ENCODE measurements at places on chromosomes 16 and 17.

GRCh38 chr17:17849147-17849820 lies 12.5 kb upstream of the SREBF1 start:
- peak; percentile 89 for DNase-seq

DNA sequence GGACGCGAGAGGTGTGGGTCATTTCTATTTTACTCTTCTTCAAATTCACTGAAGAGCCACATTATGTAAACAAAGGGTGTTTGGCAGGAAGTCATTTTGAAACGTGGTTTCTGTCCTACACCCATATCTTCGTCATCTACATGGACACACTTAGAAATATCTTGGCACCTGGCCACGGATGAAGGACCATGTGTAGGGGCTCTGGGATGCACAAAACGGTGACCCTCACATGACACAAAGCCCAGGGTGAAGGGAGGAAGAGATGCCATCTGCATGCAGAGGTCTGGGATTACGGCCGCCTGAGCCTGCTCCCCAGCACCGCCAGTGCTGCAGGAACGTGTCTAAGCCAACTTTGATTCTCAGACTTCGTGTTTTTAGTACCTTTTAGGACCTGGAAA lies 130.2 kb upstream of the CHMP6 start:
- no peak for DNase-seq

GRCh38 chr17:67027031-67027628 lies 17.2 kb upstream of the CACNG1 start:
- no peak for DNase-seq

GRCh38 chr17:58985367-58985766 lies 121.3 kb downstream of the TRIM37 start:
- no peak for DNase-seq

- DNase-seq = no peak
Observed at GRCh38 chr17:79581324-79581932, 29.4 kb downstream of the RBFOX3 start.

GRCh38 chr17:81994593-81995462 lies 17.4 kb downstream of the ASPSCR1 start:
- DNase-seq = no peak

- no peak for DNase-seq
Observed at GRCh38 chr17:11446316-11446715, 152.0 kb upstream of the DNAH9 start.

GRCh38 chr17:37221865-37222264 lies 153.9 kb upstream of the C17orf78 start:
- DNase-seq = no peak

- DNase-seq = no peak
Observed at GRCh38 chr17:8438441-8438840, 2.8 kb downstream of the NDEL1 start.

GRCh38 chr16:72285728-72286127 lies 113.8 kb upstream of the PMFBP1 start:
- DNase-seq = no peak

DNA sequence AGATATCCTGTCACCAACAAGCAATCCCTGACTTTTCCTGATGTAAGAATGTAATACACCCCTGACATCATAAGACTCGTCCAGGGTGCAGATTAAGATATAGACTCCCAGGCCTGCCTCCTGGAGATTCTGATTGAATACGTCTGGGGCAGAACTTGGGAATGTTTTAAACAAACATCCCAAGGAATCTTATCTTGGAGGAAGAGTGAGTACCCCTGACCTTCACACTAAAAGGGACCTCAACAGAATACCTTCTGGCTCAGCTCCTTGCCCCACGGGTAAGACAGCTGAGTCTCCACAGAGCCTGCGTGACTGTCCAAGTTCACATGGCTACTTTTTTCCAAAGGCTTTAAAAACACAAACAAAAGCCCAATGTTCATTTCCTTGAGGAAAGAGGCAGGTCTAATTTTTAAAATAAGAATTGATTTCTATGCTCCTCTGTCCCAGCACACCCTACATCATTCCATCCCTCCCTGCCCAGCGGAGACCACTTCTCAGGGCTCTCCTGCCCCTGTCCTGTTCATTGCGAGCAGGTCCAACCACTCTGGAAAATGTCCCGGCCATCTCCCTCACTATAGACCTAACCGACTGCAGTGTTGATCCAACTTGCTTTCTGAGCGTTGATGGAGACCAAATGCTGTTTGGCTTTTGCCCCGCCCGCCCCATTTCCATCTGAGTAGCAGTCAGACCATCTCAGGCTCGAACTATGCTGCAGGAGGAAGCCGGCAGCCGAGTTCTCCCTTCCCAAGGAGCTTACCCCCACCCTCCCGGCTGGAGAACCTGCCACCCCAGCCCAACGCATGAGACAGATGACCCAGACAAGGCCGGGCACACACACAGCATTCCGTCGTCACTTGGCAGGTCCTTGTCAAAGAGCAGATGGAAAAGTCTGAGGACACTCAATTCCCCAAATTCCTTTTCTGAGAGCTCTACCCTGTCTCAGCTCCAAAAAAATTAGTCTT lies 44.1 kb upstream of the MYH10 start:
- no peak for DNase-seq

GRCh38 chr17:42067371-42068091 lies 17.1 kb upstream of the C17orf113 start:
- peak; percentile 87 for DNase-seq

- DNase-seq = peak; percentile 42
Observed at GRCh38 chr17:17774009-17774881, 62.5 kb downstream of the SREBF1 start.

DNA sequence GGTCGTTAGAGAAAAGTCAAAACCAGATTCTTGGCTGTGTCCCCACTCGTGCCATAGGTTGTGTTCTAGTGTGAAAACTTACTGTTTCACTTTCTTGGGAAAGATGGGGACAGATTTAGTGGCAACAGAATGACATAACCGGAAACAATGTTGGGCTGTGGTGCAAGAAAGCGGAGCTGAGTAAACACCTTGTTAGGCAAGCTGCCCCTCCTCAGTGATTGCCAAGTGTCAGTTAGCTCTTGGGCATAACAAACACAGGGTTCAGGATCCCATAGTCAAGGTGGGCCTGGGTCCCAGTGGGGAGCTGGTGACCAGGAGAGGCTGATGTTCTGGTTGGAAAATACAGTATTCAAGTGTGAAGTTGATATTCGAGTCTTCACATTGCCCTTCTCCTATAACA lies 15.4 kb downstream of the UBN1 start:
- DNase-seq = no peak

DNA sequence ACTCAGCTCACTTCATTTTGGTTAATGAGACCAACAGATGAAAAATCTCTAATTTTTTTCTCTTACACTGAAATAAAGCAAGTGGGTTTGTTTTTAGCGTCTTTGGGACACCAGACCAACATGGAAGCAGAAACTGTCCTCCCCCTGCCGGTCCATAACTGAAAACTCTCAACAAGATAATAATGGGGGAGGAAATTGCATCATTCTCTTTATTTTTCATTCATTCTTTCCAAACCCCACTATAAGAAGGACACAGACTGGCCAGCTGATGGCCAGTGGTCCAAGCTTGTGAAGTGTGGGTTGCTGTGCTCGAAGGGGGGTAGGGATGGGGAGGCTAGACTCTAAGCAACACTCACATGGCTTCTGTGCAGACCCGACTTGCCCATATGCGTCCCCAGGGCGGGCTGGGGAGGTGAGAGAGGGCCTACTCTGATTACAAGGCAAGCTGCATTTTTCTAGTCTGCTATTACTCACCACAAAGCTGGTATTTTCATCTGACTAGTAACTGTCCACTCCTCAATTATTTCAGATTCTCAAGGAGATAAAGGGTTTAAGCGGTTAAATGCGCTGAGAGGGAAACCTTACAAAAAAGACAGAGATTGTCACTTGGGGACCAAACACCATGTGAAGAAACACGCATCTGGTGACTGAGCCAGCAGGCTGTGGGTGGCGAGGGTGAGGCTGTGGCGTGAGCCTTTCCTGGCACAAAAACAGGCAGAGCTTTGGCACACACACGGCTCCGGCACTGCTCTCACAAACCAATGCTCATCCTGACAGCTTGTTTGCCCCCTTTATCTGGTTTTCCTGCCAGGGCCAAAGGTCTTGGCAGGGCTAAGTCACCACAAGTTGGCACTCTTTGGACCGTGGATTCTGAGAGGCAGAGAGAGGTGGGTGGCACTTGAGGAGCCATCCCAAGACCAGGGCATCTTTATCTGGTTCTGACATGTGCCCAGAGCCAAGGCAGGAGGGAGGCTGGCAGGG lies 38.2 kb downstream of the MARF1 start:
- no peak for DNase-seq

- no peak for DNase-seq
Observed at GRCh38 chr17:77826132-77826873, 132.2 kb upstream of the TNRC6C start.

GRCh38 chr17:73267648-73268537 lies 6.2 kb upstream of the CPSF4L start:
- DNase-seq = no peak

DNA sequence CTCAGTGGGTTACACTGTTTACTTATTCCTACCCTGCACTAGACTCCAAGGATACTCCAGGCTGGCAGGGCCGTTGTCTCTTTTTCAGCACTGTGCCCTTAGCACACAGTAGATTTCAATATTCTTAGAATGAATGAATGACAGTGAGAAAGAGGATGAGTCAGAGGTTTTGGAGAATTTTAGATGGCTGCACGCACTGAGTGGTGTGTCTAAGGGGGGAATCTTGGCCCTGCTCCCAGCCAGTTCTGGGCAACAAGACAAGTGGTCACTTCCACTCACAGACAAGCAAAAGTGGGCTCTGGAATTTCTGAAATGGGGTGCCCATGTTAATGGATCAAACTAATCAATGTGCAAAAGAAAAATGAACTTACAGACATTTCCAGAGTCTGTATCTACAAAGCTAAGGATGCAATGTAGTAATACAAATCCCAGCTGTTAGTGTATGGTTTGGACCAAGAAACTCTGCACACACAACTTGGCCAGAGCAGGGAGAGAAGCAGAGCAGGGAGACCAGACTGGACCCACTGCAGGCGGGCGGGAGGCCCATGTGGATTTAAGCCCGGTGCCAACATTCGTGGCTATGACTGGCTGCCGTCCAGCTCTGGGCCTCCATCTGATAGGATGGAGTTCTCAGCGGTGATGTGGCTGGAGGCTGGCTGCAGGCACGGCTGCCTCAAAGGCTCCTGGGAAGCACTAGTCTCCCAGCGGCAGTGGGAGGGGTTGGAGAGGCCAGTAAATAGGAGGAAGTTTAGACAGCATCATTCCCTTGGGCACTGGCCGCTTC lies 95.6 kb upstream of the CDYL2 start:
- no peak for DNase-seq

DNA sequence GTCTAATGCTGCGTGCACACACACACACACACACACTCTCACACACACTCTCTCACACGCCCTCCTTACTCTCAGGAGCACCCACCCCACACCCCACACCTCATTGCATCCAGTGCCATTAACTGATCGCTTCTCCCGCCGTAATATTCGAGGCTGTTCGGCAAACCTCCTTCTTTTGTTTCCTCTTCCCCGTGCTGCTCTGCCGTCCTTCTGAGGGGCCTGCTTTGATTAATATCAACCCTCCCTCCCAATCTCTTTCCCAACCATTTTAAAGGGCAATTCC lies 156.2 kb upstream of the TNRC6C start:
- DNase-seq = no peak

GRCh38 chr16:58537124-58537906 lies 22.0 kb downstream of the SETD6 start:
- no peak for DNase-seq

DNA sequence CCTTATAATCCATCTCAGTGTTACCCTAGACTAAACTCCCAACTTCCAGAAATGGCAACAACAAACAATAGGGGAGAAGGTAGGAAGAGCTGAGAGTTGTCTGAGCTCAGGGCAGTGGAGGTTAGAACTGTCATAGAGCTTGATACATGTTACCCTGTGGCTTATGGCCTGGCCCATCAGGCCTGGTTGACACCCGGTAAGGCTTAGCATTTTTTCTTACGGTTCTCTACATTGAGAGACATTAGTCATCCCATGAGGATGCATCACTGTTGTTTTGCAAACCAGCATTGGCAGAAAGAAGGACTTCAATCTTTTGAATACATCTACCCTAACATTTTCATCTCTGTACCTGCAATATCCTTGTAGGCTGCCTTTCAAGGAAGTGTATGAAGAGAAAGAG lies 226.6 kb downstream of the PHKB start:
- DNase-seq = no peak

GRCh38 chr17:9298135-9298534 lies 276.8 kb downstream of the NTN1 start:
- DNase-seq = no peak

- DNase-seq = peak; percentile 91
Observed at GRCh38 chr16:31700530-31701388, 172.8 kb upstream of the ZNF267 start.

GRCh38 chr17:83062818-83063671 lies 16.4 kb upstream of the METRNL start:
- no peak for DNase-seq

DNA sequence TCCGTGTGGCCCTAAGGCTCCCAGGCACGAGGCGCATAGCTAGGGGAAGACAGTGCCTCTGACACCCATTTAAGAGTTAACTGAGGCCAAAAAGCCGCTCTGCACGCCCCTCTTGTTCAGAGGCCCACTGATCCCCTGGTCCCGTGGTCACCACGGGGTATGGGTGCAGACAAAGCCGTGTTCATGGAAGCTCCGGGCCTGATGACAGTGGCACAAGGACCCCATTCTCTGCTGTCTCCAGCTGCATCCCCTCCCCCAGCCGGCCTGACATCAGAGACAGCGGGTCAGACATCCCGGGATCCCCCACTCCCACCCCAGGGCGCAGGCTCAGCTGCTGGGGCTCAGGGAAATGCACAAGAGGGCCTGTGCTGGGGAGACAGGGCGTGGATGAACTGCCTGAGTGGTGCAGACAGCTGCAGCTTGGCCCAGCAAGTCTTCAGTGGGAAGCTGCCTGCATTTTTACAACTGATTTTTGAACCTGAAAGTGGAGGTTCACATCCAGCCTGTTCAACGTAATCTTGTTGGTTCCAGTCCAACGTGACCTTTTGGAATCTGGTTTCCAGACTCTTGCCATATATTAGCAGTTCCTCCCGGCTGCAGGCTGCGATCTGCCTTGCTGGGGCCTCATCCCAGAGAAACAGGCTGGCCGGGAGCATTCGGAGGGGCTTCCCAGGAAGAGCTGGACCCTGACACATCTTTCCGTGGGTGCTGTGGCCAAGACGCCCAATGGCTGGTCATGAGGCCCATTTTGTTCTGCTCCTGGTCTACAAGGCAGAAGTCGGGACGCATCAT lies 9.7 kb upstream of the BAHCC1 start:
- no peak for DNase-seq

GRCh38 chr17:38724337-38724988 lies 5.7 kb upstream of the CISD3 start:
- no peak for DNase-seq

- no peak for DNase-seq
Observed at GRCh38 chr16:54335230-54335629, 48.6 kb upstream of the IRX3 start.

DNA sequence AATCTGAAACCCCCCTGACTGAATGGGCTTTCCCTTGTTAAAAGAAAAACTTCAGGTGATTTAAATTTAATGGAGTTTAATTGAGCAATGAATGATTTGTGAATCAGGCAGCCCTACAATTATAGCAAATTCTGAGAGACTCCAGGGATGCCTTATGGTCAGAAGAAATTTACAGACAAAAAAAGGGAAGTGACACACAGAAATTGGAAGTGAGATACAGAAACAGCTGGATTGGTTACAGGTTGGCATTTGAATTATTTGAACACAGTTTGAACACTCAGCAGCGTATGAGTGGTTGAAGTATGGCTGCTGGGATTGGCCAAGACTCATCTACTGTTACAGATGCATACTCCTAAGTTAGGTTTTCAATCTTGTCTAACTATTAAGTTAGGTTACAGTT lies 19.0 kb upstream of the CPHXL start:
- no peak for DNase-seq

GRCh38 chr16:20897253-20897897 lies 2.8 kb downstream of the DCUN1D3 start:
- no peak for DNase-seq
